ENCODE measurements at places on chromosomes 11 and 22.

- peak; percentile 82 for DNase-seq
Observed at GRCh38 chr11:44094260-44094868, 1.1 kb upstream of the EXT2 start.

DNA sequence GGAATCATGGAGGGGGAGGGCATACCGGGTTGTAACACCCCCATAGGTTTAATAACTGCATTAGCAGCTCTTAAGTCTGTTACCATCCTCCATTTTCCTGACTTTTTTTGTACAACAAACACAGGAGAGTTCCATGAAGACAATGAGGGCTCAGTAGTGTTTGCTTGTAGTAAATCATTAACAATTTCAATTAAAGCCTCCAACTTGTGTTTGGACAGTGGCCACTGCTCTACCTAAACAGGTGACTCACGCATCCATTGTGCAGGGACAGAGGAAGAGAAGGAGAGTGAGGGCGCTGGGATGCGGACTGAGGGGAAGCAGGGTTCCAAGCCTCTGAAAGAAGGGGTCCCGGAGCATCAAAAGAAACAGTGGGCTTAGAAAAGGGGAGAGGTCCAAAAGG, 21.3 kb upstream of the MTNR1B start:
- no peak for DNase-seq

DNA sequence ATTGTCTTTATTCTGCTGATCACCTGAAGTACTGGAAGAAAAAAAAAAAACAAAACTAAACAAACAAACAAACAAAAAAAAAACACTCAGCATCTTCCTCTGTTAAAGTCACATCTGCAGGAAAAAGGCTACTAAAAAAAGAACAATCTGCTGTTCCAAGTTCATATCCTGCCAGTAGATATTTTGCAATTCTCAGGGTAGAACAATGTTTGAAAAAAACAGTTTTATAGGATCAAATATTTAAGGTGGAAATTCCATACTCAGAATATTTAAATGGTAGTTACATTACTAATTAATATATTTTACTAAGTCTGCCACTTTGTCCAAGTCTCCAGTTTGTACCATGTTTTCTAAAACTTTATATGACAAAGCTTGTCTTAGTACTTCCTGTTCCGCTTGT, 175.2 kb downstream of the SBF2 start:
- no peak for DNase-seq

- no peak for DNase-seq
Observed at GRCh38 chr11:107928767-107929507, 689 bp downstream of the RAB39A start.

DNA sequence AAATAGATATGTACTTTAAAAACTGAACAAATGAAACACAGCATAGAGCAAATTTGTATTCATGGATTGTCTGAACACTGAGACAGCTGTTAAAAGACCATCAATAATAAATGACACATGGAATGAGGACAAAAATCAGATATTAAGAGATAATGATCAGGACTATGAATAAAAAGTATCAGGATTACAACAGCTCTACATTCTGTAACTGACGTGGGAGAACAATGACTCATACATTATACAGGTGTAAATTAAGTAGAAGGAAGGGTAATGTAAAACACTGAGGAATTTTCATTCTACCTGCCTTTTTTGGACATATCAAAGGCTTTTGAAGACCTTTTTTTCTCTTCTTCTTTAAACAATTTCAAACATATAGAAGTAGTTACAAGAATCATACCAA, 310.9 kb upstream of the ANO3 start:
- no peak for DNase-seq

DNA sequence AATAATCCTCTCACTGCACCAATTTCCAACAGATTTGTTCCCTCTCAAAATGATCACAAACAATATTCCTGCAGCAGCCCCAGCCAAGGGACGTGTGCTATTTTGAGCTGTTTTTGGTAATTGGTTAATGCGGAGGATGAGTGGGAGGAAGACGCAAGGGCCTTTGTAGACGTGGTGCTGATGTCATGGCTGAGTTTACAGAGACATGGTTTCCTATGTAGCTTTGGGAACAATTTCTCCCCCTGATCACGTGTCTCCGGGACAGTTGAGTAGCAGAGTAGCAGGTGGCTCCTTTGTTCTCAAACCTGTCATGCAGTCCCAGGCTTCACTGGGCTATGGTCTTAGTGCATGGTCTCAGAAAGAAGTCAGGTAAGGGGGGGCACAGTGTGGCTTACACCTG, 183.2 kb upstream of the NECTIN1 start:
- DNase-seq, result no peak

DNA sequence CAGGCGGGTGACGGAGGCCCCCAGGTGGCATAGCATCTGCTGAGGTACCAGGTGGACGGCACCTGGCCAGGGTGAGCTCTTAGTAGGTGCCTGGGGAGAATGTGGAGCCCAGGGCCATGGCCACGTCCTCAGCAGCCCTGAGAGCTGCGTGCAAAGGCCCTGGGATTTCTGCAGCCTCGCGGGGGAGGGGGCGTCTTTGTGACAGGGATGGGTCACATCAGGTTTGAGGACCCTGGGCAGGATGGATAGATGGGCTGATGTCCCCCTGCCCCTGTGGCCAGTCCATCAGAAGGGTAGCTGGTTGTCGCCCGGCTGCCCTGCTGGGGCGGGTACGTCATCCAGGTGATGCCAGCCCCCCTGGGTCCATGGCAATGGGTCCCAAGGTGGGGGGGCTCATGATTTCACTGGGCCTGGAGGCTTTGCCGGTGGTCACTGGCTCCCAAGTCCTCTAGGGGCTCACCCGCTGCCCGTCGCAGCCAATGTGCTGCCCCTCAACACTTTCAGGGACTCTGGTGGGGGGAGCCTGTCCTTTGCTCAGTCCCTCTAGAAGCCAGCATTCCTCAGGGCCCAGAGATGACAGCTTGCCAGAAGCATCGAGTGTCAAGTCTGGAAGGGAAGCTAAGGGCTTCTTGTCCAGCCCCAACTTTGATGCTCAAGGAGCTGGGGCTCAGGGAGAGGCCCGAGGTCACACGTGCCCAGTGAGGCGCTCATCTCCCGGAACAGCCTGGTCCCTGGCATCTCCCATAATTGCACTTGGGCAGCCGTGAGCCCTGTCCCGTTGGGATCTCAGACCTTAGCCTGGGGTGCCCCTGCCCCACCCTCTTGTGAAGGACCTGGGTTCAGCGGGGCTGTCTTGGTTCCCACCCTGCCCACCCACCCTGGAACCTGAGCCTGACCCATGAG, 777 bp downstream of the TBX10 start:
- no peak for DNase-seq

DNA sequence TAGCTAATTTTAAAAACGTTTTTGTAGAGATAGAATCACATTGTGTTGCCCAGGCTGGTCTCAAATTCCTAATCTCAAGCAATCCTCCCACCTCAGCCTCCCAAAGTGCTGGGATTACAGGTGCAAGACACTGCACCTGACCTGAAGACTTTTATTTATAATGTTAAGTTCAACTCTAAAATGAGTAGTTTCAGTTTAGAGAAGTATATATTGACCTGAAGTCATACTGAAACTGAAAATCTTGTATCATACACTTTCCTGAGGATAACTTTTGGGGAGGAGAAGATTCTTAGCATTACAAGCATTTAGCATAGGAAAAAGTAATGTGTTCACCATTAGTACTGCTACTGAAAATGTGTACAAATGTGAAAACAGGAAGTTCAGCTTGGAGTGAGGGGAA, 249.3 kb downstream of the CASP12 start:
- no peak for DNase-seq

- no peak for DNase-seq
Observed at GRCh38 chr22:38347181-38347943, 30.1 kb upstream of the CSNK1E start.

DNA sequence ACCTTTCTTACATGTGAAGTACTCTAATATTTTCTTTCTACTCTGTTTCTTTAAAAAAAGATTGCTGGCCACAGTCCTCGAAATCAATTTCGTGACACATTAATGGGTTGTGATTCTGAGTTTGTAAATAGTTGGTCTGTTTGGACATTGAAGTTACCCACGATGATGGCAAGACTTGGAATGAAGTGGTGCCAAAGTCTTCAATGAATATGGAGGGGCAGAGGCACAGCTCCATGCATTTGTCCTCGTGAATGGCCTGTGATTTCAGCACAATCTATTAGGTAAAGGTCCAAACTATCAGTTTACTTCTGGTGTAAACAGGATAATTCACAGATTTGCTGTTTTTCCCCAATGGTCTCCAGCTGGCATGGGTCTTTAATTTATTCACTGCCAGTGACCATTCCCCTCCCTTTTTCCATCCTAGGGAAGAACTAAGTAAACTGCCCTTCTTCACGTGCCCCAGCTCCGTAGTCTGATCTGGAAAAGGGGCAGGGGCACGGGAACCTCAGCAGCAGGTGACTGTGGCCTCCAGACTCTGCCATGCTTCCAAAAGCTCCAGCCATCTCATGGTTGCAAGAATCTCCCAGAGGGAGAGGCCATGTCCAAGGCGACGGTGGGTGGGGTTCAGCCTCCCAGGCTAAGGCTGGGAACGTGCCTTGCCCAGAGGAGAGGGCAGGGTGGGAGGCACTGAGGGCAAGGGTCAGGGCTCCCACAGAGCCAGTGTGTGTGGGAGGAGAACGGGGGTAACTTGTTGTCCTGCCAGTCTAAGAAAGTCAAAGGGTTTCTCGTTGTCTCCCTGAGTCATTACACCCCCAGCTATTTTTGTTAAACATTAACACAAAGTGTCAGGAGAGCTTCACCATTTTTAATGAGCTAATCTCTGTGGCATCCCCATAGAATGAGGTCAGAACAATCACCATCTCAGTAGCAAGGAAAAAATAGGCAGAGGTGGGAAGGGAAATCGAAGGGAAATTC, 16.9 kb upstream of the PEX26 start:
- DNase-seq, result no peak

DNA sequence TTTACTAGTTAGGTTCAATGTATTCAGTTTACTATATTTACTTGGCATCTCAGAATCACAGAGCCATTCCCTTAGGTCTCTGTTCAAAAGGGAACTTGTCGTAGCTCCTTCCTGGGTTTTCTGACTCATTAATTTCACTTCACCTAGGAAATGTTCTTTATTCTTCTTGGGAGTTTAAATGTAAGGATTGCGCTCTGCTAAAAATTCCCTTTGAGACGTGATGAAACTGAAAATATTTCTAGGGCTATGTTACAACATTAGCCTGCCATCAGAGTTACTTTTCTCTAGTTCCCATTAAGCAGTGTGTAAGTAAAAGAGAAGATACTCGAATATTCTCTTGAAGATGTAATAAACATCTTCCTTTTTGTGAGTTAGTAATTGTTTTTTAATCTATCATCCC, 209.5 kb downstream of the CASP12 start:
- DNase-seq, result no peak

DNA sequence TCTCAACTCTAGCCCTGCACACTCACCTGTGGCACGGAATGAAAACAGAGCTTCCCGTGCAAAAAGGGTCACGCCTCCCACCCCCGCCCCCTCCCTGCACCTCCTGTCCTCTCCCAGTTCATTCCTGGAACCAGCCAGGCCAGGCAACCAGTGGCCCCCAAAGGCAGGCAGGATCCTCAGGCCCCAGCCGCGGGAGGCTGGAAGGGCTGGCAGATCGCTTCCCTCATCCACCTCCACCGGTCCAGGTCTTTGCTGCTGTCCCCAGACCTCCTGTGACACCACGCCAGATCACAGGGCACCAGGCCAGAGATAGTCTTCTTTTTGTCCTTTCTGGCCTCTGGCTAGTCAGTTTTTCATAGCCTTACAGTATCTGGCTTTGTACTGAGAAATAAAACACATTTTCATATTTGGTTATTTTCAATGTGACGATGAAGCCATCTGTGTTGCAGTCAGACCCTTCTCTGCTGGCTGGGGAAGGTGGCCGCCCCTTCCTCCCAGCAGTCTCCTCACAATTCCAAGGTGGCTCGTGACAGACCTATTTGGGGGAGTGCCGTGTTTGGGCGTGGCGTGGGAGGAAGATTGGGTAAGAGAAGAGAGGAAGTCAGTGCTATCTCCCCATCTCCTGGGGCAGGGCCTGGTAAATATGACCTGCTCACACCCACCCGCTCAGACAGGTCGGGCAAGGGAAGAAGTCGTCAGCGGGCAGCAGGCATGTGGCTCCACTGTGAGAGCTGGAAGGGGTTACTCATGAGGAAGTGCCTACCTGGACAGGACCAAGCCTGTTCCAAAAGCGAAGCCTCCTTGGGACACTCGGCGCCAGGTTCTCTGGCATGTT, 9.1 kb downstream of the SSH3 start:
- no peak for DNase-seq

- DNase-seq, result peak; percentile 100
Observed at GRCh38 chr11:64778473-64779298, at the start of gene SF1. Gene SF1 (minus strand): TSS chr11:64778542. CDS start chr11:64778392, 150 bp downstream.

- DNase-seq, result no peak
Observed at GRCh38 chr11:87366763-87367405, 329.1 kb downstream of the TMEM135 start.

GRCh38 chr22:24379536-24379935, 47.9 kb upstream of the ADORA2A start:
- DNase-seq, result no peak

Measured in activated CD4-positive, alpha-beta T cell treated with anti-CD3 and anti-CD28 coated beads, Interleukin-2, amount 50 U/mL, for 24 hours (primary cell).